T-helper 17 cell (primary cell): ENCODE measurements at places on chromosomes 5 and 9.

- no peak for DNase-seq
These were observed 334.5 kb downstream of the TENT4A start for GRCh38 chr5:7047511-7048261.

GRCh38 chr5:50435168-50435567, 5.9 kb downstream of the EMB start:
- DNase-seq, result no peak

DNA sequence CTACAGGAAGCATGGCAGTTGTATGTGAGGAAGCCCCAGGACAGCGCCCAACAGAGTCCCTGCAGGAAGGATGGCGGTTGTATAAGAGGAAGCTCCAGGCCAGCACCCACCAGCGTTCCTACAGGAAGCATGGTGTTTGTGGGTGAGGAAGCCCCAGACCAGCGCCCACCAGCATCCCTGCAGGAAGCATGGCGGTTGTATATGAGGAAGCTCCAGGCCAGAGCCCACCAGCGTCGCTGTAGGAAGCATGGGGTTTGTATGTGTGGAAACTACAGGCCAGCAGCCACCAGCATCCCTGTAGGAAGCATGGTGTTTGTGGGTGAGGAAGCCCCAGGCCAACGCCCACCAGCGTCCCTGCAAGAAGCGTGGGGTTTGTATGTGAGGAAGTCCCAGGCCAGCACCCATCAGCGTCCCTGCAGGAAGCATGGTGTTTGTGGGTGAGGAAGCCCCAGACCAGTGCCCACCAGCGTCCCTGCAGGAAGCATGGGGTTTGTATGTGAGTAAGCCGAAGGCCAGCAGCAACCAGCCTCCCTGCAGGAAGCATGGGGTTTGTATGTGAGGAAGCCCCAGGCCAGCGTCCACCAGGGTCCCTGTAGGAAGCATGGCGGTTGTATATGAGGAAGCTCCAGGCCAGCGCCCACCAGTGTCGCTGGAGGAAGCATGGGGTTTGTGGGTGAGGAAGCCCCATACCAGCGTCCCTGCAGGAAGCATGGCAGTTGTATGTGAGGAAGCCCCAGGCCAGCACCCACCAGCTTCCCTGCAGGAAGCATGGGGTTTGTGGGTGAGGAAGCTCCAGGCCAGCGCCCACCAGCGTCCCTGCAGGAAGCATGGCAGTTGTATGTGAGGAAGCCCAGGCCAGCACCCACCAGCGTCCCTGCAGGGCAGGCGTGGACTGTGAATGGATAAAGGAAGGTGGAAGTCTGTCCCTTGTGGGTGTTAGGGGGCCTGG, 79.0 kb downstream of the DAP start:
- no peak for DNase-seq

GRCh38 chr9:79962836-79963235, 391.1 kb downstream of the TLE4 start:
- DNase-seq, result no peak

DNA sequence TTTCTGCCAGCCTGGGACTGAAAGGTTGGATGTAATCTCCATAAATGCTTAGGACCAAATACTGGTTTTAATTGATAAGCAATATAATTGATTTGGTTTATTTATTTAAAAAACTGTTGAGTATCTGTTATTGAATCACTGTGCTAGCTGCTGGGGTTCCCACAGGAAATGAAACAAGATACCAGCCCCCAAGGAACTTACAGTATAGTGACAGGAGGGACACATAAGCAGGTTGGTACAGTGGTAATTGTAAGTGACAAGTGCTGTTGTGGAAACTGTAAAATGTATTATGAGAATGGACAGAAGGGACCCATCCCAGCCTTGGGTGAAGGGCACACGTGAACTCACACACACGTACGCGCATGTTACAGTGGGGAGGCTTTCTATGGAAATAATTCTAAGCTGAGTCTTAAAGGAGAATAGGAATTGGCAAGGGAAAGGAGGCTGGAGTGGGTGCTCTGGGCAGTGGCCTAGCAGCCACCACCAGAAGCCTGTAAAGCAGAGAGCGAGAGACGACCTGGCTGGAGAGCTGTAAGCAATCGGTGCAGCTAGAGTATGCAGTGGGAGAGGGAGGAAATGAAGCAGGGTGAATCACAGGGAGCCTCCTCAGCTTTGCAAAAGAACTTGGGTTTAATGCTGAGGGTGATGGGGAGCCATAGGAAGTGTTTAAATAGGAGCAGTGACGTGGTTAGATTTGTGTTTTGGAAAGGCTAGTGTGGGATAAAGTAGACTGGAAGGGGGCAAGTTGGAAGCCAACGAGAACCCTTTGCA, 39.3 kb downstream of the GLRA1 start:
- DNase-seq, result no peak

GRCh38 chr9:7433508-7434292, 365.9 kb downstream of the DMAC1 start:
- no peak for DNase-seq

DNA sequence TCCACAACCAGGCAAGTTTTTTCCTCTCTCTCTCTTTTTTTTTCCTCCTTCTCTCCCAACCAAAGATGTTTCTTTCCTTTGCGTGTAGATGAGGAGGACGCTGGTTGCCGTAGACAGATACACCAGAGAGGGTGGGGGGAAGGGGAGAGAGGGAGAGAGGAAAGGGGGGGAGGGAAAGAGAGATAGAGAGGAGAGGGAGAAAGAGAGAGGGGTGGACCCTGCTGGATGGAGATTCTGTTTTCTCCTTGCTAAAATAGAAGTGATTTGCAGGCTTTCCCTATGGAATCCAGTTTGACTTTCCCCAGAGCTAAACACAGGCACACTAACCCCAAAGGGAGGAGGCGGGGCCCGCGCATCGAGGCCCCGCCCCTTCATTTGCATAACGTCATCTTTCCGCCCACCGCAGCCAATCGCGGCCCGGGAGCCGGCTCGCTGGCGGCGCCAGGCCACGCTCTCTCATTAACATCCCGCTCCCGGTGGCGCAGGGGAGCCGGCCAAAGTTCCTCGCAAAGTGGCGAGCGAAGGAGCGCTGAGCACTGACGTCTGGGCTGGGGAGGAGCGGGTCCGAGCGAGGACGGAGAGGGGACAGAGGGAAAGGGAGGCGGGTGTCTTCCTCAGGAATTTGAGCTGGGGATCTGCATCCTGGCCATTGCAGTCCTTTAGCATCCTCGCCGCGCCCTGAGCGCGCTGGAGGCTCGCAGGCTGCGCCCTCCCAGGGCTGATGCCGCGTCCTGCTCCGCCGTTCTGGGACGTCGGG, 487 bp upstream of the EBF1 start:
- DNase-seq, result peak; percentile 69

- no peak for DNase-seq
These were observed 126.3 kb downstream of the TRIO start for GRCh38 chr5:14269395-14269794.

- DNase-seq, result no peak
These were observed 22.2 kb downstream of the NKD2 start for GRCh38 chr5:1030801-1031271.
